ENCODE measurements at places on chromosomes 11 and 22.

GRCh38 chr11:118618115-118618990 is 10.9 kb downstream of the PHLDB1 start:
- DNase-seq = no peak

- DNase-seq = no peak
Observed at GRCh38 chr11:36015799-36016198, 71.9 kb downstream of the LDLRAD3 start.

DNA sequence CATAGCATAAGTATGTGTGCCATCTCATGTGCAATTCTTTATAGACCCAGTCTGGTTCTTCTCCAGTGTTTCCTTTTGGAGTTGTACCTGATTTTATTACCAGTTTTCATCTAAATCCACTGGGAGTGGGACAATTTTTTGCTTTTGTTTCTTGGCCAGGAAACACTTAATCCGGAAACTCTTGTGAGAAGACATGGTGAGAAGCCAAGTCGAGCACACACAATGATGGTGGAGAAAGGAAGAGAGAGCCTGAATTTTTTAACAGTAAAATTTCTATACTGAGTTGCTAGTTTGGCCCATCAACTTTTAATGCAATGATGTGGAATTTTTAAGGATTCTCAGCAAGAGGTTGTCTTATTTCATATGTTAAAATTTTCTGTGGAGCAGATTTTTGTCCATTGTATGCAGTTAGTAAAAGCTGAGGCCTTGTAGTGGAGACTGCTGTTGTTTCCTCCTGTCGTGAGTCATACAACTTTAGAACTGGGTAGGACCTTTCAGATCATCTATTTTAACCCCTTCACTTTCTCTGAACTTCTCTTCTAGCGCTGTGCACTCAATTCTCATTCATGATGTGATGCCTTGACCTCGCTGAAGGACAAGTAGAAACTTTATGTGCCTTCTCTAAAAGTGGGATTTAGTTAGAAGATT is 17.1 kb downstream of the FAR1 start:
- DNase-seq = no peak

GRCh38 chr11:129489249-129489648 is 113.6 kb downstream of the BARX2 start:
- DNase-seq = no peak

DNA sequence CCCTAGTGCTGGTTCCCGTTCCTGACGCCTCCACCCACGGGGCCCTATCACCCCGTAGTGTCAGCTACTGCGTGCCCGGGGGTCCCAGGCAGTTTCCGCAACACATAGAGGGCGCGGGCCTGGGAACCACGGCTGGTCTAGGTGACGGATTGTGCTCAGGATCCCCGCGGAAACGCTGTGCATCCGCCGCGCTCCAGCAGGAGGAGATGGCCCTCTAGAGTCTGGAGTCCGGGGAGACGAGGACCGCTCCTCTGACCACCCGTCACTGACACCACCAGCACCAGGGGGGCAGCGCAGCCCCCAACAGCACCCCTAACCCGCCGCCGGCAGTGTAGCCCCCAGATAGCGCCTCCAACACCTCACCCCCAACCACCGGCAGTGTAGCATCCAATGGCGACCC is 4.4 kb upstream of the RFPL3 start:
- DNase-seq = no peak

DNA sequence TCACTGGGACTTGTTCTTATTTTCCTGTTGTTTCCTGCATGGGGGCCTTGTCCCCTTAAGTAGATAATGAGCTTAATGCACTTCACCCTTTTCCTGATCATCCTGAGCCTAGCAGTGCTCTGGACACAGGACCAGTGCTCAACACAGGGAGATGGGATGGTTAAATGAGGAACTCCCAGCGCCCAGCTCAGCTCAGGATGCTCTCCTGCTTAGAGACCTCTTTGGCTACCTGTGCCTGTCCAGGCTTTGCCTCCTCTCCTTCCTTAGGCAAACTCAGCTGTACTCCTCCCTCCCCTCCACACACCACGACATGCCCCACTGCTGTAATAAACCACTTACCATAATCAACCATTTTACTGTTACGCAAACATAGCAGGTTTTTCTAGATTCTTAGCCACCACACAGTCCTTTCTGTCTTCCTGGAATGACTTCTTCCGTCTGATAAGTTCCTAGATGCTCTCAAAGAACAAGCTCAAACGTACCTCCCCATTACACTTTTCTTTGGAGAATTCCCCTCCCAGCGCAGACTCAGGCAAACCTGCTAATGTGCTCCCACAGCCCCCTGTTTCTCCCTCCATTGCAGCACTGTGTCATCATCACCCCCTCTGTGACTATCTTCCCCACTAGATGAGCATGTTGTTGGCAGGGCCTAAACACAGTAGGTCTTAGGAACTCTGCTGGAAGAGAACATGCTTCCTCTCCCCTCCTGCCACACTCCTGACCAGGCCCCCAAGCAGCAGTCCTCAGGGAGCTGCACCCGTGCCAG is 113.6 kb downstream of the MICAL2 start:
- no peak for DNase-seq

- no peak for DNase-seq
Observed at GRCh38 chr11:115965767-115966504, 461.7 kb upstream of the CADM1 start.

DNA sequence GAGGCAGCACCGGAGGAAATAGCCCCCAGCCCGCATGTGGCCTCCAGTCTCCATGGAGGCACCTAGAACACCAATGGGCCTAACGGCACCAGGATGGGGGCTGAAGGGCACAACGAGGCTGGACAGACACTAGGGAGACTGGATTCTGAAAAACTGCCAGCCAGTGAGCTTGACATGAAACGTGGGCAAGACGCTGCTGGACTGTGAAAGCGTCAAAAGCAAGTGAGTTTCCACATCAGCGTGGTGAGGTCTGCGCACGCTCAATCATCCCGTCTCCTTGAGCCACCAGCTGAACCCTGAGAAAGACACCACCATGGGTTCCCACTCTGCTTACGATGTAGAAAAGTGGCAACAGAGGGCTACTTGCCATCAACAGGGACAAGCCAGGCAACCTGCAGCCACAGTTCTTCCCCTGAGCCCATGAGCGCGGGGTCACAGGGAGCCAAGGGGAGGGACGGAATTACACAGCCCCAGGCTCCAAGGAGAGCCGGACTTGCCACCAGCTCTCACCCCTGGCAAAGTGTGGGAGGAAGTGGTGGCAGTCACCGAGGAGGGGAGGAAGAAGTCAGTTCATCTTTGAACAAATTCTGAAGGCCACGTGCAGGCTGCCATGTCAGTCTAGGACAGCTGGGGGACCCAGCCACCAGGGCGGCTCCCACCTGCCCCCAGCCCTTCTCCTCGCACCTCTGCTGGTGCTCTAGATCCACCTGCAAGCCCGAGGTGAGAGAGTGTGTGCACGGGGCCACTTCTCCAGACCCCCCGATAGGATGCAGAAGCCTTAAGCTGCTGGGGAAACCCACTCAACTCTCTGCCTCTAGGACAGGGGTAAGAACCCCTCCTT is 131.1 kb downstream of the MPPED1 start:
- DNase-seq = no peak

- no peak for DNase-seq
Observed at GRCh38 chr11:134633276-134633675, 221.2 kb upstream of the B3GAT1 start.

DNA sequence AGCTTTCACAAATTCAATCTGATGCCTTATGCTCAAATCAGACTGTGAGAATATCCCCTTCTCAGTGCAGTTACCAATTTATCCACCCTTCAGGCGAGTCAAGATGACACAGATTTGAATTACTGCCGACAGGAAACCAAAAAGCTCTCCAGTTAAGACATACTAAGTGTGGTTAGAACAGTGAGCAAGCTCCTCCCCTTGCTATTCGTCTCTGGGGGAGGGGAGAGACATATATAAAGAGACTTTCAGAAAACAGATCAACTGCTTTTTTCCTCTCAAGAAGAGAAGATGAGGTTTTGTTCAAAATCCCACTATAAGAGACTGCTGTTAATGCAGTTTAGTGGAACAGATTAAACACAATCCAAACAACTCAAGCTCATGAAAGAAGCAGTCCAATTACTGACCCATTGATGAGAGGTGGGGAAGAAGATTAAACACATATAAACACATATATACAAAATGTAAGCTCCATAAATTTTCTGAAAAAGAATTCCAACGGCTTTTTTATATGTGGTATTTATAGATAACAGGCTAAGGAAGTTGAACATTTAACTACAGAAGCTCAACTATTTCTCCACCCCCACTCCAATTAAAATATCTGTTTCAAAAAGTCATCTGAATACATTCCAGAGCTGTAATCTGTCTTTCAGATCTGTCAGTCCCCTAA is 102.7 kb downstream of the MRTFA start:
- DNase-seq = no peak

- DNase-seq = no peak
Observed at GRCh38 chr11:99987821-99988470, 699.1 kb upstream of the ARHGAP42 start.

DNA sequence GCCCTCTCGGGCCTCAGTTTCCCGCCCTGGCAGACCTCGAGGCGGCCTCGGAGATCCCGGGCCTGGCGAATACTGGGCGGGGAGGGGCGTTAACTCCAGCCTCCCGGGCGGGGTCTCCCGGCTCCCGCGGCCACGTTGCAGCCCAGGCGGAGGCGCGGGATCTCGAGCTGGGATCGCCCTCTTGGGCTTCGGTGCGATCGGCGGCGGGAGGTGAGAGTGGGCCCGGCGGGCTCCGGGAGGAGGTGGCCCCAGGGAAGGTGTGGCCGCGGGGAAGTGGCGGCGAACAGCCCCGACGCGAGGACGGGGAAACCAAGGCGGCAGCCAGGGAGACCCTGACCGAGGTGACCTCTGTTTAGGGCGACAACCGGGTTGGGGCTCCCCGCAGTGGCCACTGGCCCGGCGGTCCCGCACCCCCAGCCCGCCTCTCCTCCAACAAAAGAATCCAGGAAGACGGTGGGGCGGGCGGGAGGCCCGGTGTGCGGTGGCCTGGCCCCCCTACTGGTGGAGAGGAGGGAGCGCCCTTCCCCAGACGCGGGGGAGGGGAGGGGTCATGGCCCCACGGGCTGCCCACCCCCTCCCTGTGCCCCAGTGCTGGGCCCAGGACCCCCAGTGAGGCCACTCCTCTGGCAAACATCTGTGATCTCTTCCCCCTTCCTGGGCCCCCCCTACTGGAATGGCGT is at the start of gene PHETA2:
Gene PHETA2 (plus strand): TSS at position 117 of the 680 bp plus-strand sequence. CDS start 3,046 bp downstream, outside the sequence.
- peak; percentile 59 for DNase-seq

DNA sequence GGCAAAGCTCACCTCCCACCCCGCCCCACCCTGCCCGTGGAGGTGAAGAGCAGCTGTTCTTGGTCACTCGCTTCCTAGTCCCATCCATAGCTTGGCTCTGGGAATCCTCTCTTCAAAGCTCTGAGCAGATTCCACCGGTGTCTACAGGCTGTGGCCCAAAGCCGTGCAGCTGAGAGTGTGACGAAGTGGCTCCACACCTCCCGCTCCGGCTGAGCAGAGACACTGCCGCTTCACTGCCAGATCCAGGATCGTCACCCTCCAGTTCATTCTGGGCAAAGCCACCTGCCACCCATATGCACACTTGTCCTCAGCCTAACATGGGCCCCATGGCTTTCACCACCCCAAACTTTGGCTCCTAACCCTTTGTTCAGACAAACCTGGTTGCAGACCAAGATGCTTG is 532.9 kb upstream of the B3GAT1 start:
- no peak for DNase-seq

DNA sequence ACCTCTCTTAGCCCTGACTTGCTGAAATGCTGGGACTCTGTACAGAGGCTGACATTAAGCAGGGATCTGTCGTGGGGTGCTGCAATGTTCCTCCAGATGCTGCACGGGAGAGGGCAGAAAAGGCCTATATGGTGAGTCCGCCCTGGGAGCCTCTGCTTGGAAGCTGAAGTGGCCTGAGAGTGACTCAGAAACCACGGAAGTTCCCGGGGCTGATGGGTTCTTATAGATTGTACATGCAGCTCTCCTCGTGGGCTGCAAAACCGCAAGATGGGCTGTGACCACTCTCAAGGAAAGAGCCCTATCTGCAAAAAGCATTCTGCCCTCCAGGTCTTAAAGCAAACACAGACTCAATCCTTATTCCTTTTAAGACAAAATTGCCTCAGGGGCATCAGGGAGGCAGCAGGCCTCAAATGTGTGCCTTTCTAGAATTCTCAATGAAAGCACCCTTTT is 5.8 kb upstream of the SLC43A3 start:
- no peak for DNase-seq
